ENCODE measurements at places on chromosomes 1 and 21.

- peak; percentile 86 for DNase-seq
Measured at GRCh38 chr1:192979542-192979941, 79.6 kb downstream of the UCHL5 start.

DNA sequence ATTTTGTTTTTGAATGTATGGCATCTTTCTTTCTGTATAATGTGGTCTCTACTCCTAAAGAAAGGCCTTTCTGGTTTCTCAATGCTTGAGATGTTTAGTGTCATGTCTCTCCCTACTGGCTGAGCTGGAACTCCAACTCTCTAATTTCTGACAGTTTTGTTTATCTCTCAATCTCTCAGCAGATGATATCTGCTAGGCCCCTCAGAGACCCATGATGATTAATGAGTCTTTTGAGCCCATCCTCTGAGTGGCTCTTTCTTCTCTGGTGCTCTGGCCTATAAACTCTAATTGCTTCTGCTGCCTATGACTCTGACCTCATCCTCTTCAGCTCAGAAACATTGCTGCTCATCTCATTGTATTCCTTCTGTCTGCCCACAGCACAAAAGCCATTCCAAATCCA is 46.6 kb downstream of the CRB1 start:
- DNase-seq = no peak

GRCh38 chr1:235006816-235007215 is 121.8 kb downstream of the TOMM20 start:
- DNase-seq = no peak

- no peak for DNase-seq
Measured at GRCh38 chr1:56473582-56474270, 105.6 kb downstream of the PLPP3 start.

DNA sequence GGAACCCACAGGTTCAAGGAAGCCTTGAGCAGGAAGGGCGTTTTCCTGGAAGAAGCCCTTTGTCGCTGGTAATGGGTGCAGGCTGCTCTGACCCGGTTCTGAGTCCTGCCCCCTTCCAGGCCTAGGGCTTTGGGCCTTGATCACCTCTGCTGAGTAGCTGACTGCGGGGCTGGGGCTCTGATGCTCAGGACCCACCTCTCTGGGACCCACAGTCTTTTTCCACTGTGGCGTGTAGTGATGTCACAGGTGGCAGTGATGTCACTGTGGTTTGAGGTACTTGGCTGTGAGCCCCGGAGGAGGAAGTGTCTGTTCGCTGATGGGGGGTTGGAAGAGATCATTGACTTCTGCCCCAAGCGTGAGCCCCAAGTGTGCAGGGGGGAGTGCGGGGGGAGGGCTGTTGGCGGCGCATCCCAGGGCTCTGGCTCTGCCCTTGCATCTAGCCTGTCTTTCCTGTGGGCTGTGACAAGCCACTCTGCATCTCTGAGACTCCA is 6.9 kb downstream of the TNFRSF1B start:
- no peak for DNase-seq

- DNase-seq = no peak
Measured at GRCh38 chr1:159023723-159024122, 14.0 kb downstream of the IFI16 start.

- DNase-seq = no peak
Measured at GRCh38 chr1:234536741-234537140, 57.8 kb upstream of the TARBP1 start.

DNA sequence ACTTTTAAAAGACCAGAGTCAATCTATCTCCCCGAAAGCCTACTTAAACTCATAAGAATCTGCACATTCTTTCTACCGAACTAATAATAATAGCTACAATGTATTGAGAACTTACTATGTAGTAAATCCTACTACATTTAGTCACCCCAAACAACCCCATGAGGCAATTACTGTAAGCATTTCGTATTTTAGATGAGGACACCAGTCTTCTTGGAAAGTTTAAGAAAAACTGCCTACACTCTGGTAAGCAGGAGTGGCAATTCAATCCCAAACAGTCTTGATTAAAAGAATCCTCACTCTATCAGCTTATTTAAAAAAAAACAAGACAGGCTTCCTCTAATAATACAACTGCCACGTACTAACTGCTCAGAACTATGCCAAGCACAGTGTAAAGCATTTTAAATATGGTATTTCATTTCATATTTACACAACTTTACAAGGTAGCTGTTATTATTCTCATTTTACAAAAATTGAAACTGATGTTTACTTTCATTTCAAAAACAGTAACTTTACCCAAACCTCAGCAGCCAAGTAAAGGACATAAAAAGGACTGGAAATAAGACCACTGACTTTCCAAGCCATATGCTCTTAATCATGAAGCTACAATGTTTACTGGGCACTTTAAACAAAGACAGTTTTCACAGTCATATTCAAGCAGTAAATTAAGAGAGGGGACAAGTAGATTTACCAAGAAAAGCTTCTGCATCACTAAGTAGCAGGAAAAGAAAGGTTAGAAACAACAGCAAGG is 13.9 kb downstream of the ARID4B start:
- DNase-seq = no peak

GRCh38 chr1:94530373-94530878 is 11.1 kb downstream of the F3 start:
- DNase-seq = no peak

DNA sequence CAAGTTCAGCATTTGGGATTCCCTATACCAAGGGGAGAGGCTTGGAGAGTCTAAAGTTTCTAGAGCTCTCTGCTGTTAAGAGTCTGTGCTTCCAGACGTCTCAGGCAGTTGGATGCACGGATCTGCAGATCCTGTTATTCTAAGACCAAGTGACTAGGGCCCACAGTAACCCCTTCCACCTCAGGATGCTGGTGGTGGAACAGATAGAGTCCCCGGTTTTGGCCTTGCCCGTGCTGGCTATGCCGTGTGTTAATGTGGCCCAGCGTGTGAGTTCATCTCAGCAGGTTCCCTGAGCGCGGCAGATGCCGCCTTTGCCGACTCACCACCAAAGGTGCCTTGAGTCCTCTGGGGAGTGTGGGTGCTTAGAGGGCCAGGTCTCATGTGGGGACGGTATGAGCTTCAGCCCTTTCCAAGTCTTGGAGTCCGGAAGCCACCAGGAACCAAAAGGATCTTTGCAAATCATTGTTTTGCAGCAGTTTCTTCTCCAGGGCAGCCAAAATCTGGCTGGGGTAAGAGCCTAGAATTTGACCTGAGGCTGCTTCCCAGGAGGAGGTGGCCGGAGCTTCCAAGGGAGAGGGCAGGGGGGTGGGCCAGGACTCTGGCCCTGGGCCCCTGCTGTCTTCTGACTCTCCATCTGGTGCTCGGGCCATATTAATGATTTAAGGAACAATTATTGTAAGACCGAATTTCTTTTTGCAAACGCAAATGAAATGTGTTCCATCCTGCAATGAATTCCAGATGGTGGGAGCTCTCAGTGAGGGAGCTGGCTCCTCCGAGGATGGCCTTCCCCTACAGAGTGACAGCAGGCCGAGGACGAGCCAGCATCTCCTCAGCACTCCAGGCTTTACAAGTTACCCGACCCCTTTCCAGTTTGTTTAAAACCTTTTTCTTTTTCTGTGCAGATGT is 205.7 kb downstream of the FOXD2 start:
- no peak for DNase-seq

DNA sequence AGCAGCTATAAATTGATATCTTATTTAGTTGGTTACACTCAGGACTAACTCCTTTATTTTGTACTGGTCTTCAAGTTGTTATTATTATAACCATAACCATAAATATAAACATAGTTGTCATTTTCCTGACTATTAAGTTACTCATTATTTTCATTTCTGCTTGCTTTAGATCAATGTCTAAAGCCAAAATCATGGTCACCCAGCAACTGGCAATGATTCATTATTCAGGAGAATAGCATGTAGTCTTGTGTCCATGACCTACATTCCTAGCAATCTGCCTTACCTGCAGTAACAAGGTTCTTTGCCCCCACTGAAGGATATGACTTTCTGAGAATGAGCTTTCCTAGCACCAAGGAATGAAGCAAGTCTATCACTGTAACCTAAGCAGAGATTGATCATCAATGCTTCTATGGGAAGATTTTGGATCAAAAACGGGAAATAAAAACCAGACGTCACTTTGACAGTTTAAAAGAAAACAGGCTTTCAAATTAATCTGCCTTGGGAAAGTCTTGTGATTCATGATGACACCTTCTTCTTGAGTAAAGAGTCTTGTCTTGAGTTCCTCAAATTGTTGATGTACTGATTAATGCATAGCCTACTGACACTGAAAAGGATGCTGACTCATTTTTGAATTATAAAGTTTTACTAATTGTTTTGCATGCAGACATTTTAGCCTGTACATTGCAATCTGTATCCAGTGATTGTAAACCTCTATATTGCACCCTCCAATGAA is 203.3 kb upstream of the IVNS1ABP start:
- DNase-seq = peak; percentile 41

DNA sequence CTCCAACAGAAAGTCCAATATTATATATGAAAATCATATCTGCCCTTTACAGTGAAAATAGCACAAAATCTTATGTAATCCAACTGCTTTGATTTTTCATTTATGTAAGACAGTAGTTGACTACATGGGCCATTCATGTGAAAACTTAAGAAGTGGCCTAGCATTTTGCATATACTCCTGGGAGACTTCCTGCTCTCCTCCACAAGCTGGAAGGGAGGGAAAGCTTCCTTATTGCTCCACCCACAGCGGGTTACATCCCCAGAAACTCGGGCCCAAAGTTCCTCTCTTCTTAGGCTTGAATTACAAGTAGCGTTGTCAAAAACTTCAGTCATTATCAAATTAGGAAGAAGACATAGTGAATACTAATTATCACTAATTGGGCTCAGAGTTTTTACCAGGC is 29.2 kb downstream of the FYB2 start:
- DNase-seq = no peak

DNA sequence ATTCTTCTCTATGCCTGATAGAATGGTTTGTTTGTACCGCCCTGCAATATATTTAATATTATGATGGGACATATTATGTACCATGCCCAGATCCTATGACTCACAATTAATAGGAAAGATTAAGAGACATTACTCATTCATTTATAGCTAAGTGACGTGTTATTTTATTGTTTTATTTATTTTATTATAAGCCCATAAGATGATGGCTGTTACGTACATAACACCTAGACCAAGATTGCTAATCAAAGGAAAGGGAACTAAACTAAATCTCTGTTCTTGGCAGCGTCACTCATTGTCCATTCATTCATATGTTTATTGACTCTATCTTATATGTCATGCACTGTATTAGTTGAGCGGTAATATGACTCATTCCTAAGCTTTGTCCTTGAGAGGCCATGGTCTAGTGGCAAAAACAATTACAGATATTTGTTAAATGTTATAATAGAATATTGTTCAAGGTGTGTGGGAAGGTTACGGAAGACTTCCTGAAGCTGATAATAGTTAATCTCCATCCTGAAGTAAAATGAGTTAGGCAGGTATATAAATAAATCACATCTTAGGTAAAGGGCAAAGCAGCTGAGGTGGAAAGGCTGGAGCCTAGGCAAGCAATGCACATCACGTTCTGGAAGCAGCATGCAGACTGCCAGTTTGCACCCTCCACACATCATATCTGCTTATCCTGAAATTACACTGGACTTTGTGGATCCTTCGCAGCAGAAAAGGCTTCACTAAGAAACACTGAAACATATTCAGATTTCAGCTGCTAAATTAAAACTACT is 16.6 kb upstream of the CD55 start:
- DNase-seq = no peak

GRCh38 chr1:187987236-187987776 is 1158.6 kb downstream of the PLA2G4A start:
- no peak for DNase-seq

DNA sequence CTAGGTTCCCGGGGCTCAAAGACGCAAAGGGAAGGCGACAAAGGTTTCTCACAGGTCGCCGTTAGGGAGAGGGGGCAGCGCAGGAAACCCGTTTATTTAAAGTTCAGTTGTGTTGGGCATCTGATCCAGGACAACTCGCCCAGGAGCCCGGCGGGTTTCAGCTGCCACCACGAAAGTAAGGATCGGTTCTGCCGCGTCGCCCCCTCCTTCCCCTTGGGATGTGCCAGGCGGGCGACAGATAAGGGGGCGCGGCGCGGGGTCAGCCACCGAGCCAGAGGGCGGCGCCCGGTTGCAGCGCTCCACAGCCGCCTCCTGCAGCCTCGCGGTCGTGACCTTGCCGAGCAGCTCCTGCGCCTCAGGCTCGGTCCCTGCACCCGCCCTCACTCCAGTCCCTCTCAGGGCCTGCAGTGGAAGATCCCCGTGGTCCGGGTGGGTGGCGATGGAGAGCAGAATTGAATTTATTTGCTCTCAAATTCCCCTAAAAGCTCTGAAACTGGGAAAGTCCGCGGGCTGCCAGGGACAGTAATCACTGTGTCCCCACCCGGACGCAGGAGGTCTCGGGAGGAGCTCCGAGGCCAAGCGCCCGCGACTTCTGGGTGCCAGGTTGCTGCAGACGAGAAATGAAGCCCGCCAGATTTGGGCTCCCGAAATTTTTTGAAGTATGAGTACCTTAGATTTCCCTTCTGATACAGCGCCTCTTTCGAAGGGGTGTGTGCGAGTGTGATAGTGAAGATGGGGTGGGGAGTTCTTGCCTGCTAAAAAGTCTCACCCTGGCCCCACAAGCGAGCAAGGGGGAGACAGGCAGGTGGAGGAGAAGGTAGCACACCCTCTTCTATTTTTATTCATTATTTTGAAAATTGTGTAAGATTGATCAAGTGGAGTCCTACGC is 28.4 kb upstream of the NFIA start:
- DNase-seq = no peak

GRCh38 chr1:179883040-179883744 is 1.1 kb downstream of the TOR1AIP1 start:
- no peak for DNase-seq
